Cerebellar cortex (tissue), 1 donor: ENCODE measurements at places on chromosomes 7 and 10.

- DNase-seq, result no peak
These were observed 55.3 kb downstream of the CPVL start for GRCh38 chr7:29090836-29091601.

GRCh38 chr7:80018941-80019808 is 115.5 kb upstream of the GNAI1 start:
- peak; percentile 52 for DNase-seq

DNA sequence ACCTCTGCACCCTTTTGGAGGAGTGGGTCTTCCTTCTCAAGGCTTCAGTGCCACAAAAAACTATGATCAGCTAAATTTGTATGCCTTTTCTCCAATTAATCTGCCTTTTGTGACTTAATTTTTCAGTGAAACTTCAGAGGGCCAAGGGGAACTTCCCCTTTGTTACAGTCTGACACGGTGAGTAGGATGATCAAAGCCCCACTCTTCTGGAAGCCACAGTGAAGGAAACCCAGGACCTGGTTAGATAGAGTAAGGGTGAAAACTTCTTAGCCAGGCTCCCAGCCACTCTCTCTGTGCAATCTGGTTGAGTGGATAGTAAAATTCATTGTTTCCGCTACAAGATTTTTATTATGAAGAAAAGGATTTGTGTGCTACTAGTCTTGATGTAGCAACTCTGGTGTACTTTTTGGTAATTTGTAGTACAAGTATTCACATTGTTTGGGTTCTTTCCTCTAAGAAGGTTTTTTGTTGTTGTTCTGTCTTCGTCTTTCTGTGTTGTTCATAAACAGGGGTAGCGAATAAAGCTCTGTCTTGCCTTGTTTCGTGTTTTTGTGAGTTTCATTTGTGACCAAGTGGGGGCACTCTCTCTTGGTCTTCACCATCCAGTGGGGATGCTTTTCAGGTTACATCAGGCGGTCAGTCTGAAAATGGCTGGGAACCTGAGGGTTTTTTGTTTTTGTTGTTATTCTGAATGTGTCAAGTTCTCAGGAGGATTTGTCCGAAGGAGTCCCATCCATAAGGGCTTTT is 268.5 kb upstream of the NPSR1 start:
- no peak for DNase-seq

DNA sequence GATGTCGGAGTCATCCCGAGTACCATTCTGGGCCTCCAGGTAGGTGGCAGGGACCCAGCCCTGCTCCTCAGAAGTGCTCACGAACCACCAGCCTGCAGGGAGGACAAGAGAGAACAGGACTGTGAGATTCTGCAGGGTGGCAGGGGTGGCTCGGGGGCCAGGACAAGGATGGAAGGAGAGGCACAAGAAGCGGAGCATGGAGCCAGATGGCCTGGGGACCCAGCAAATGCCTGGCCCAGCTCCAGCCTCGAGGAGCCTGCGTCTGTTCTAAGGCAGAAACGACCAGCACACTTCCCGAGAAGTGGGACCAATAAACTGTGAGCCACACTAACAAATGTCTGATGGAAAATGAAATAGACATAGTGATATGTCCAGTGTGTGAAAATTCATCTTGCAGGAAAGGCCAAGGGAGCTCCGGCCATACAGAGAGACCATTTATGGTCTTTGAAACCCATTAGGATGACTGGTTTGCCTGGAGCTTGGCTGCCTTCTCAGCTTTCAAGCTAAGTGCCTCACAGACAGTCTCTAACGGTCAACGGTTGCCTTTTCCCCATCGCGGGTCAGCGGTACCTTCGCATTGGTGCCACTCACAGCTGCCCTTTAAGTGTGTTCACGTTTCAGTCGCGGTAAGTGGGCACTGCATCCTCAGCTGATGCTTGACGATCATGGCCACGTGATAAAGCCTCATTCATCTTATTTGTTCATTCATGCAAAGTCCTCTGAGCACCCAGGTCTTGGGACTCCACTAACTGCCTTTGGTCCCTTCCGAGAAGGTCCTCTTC is 133.8 kb downstream of the NEURL1 start:
- DNase-seq, result peak; percentile 48

- no peak for DNase-seq
These were observed 36.9 kb downstream of the BAG3 start for GRCh38 chr10:119688033-119688508.

- no peak for DNase-seq
These were observed 43.4 kb downstream of the GLI3 start for GRCh38 chr7:42193471-42194129.

- no peak for DNase-seq
These were observed 64.4 kb upstream of the SKAP2 start for GRCh38 chr7:26928703-26929347.
